ENCODE measurements at places on chromosomes 4 and X.

GRCh38 chr4:96729641-96730040, 889.7 kb downstream of the PDHA2 start:
- no peak for DNase-seq

DNA sequence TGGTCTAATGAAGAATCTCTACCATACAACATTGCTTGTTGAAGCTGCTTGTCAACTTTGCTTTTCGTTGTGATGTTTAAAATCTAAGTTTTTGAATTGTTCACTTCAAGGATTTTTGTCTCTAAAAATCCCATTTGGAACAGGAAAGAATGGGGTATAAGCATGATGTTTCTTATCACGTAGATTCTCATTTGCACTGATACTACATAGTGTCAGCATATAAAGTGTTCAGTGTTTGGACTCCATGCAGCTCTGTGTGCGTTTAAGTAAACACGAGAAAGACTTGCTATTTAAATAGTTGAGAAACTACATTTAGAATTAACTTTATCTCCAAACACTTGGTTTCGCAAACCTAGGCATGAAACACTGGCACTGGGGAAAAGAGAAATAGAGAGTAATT, 452.5 kb downstream of the NKX6-1 start:
- no peak for DNase-seq

DNA sequence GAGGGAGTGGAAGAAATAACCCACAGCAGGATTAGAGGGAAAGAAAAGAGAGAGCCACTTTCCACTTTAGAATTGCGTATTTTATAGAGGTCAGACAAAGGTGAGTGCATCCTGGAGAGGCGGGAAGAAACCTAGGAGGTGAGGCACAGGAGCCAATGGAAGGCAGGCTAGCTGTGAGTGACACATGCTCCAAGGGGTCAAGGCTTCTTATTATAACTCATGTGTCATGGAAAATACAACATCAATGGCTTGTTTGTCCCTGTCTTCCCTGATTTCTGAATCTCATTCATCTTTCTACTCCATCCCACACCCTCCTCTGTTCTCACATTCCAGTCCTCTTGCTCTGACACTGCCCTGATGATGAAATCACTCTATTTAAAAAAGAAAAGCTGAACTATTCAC, 14.4 kb downstream of the ANXA3 start:
- DNase-seq = no peak

- no peak for DNase-seq
These were observed 61.4 kb downstream of the BEX1 start for GRCh38 chrX:103002576-103002975.

GRCh38 chrX:74318672-74319071, 14.7 kb downstream of the ZCCHC13 start:
- no peak for DNase-seq

DNA sequence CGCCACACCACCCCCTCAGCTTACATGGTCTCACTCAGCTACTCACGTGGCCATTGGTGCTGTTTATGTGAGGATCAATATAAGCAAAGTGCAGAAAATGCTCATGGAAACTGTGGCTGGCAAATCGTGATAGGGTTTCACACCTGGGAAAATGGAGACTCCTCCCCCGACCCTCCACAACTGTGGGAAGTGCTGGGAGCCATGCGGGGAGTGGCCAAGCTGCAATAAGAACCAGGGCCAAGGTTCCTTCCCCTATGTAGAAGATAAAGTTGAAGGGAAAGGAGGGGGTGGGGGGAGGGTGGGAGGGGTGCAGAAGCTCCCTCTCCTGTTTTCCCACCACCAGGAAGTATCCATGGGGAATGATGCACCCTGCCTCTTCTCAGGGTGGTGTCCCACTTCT, 145.5 kb upstream of the MAMLD1 start:
- DNase-seq = no peak

GRCh38 chr4:66555301-66555700, 885.0 kb upstream of the EPHA5 start:
- DNase-seq = no peak

DNA sequence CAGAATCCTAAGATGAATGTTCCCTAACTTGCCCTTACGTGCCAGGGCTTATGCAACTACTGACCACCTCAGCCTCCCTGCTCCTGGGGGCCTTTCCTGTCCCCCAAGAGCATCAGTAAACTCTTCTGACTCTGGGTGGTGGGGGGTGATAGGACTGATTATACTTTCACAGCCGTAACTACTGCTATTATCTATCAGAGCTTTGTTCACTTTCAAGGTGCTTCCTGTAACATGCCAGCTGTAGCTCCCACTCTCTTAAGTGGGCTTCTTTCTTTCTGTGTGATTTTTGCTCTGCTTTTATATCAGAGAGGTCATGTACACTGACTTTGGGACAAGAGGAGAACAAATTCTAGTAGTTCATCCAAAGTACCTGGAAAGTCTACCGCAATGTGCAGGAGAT, 25.3 kb downstream of the SPINK2 start:
- no peak for DNase-seq

DNA sequence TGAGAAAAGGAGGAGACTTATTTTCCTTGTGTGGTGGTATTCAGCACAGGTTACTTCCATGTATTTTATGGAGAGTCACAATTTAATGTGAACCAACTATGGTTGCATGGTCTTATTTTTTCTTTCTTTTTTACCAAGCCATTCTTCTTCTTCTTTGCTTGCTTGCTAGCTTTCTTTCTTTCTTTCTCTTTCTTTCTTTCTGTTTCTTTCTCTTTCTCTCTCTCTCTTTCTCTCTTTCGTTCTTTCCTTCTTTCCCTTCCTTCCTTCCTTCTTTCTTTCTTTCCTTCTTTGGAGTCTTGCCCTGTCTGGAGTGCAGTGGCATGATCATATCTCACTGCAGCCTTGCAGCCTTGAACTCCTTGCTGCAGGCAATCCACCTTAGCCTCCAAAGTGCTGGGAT, 68.9 kb downstream of the DOCK11 start:
- no peak for DNase-seq

DNA sequence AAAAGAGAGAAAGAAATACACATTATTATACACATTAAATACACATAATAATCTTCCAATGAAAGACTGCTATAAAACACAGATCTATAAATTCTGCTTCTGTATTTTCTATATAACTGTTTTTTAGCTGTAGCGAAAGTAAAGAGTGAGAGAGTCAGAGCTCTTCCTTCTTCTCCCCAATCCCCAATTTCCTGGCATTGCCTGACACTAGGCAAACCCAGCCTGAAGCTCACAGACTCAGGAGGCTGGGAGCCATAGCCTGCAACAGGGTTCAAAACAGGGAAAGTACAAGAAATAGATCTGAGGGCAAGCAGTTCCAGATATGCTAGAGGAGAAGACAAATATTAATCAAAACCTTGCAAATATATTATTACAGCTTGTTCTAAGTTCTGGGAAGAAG, 201.6 kb downstream of the HNRNPD start:
- DNase-seq = no peak

GRCh38 chr4:85837439-85837733, 362.4 kb downstream of the ARHGAP24 start:
- no peak for DNase-seq

GRCh38 chr4:189765736-189766135, 174.9 kb upstream of the FRG1 start:
- DNase-seq = no peak

- no peak for DNase-seq
These were observed 351.9 kb upstream of the FTHL17 start for GRCh38 chrX:31423609-31424189.
